ENCODE measurements at places on chromosomes 2 and 18.
A peak's percentile ranks its signal among the peaks of the same experiment; 100 is the strongest.

GRCh38 chr2:30231212-30231995 lies at the start of gene LBH:
TSS of gene LBH (plus strand) at chr2:30231534. CDS start at chr2:30231739, 205 bp downstream.
- DNase-seq, result peak; percentile 74

- DNase-seq, result no peak
These were observed 1948.4 kb upstream of the PIK3C3 start for GRCh38 chr18:40006634-40007033.

DNA sequence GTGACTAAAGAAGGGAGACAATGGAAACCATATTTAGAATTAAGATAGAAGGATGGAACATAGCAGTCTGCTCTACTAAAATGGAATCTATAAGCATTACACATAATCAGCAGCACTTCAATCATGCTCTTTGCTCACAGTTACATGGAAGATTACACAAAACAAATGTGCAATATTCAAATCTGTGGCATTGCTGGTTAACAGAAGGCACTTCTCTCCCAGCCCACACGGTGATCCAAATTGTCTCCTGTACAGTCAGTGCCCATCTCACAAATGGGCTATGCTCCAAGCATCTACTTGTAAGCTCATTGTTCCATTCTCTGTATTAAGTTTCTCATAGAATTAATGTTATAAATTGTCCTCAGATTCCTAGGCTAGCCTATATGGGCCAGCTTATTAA lies 716.6 kb downstream of the NRXN1 start:
- DNase-seq, result no peak

GRCh38 chr2:595831-596592 lies 81.2 kb downstream of the TMEM18 start:
- no peak for DNase-seq

DNA sequence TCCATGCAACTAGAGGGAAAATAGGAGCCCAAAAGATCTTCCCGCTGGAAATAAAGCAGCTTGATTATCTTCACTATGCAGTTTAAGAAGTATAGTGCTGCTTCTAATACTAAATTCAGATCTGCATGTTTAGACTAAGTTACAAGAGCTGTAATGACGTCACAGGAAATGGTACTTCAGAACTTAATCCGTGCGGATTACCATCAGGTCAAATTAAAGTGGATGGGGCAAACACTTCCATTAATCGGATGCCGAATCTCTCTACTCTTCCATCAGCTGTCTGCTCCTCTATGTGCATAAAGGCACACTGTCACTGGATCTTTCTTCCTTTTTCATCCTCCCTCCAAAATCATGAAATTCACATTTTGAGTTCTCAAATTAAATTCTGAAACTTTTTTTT lies 52.6 kb downstream of the TRAPPC12 start:
- DNase-seq, result peak; percentile 67

GRCh38 chr2:49035481-49035880 lies 118.8 kb downstream of the FSHR start:
- DNase-seq, result no peak

DNA sequence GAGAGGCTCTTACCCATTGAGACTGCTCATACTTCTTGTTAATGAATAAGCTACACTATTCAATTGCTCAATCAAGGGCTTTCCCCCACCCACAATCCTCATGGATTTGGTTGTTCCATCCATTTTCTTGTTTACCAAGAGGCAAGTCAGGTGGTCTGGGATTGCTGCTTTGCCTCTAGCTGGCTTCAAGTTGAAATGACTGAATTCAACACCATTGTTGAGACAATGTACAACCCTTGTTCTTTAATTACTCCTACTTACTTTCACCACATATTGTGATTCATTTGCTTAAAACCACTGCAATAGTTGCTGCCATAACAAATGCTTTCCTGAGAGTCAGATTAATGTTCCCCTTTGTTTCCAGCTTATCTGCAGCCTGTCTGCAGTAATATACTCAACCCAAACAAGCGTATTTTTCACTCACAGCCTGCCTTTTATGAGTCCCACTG lies 532.2 kb downstream of the RIT2 start:
- no peak for DNase-seq

- DNase-seq, result no peak
These were observed 2.4 kb downstream of the GPR45 start for GRCh38 chr2:105243961-105244360.

All from iris pigment epithelial cell (primary cell).